ENCODE measurements at places on chromosomes 6 and 20.
A peak's percentile ranks its signal among the peaks of the same experiment; 100 is the strongest.

DNA sequence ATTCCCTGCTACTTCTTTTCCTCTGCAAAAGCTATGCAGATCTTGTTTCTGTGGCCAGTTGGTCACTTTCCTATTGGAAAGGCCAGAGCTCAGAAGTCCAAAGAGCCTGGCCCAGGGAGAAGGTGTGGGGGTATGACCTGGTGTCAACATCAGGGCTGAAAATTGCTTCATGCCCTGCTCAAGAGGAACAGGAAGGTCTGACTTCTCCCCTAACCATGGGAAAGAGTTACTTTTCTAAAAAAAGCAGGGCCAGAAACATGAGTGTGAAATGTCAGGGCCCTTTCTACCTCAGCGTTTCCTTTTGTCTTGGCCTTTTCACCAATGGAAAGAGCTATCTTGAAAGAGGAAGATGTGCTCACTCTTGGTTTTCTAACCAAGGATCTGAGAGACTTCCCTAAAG, 117.4 kb downstream of the MAFB start:
- DNase-seq = no peak

DNA sequence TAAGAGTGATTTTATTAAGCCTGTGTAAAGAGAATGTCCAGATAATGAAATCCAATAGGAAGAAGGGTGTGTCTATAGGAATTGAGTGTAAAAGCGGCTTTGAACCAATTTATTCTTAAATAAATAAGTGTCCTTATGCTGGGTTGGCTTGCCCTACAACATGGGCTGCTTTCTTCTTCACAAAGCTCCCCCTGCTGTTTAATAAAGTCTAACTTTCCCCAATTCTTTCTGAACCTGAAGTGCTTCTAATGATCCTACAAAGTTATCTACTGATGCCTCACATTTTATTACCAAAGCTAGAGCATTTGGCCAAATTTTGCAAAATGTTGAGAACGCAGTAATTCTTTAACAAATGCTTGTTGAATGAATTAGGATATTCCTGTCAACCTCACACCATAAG, 36.3 kb upstream of the SIRT5 start:
- no peak for DNase-seq

GRCh38 chr6:155197932-155198331, 65.9 kb upstream of the CLDN20 start:
- DNase-seq = no peak

GRCh38 chr6:88599571-88599970, 363.8 kb downstream of the RNGTT start:
- DNase-seq = no peak

GRCh38 chr6:129653746-129654145, 56.2 kb downstream of the ARHGAP18 start:
- DNase-seq = no peak

- DNase-seq = no peak
Observed at GRCh38 chr20:53148771-53149147, 176.6 kb downstream of the TSHZ2 start.

GRCh38 chr6:137217801-137218472, 1.2 kb downstream of the IFNGR1 start:
- no peak for DNase-seq

DNA sequence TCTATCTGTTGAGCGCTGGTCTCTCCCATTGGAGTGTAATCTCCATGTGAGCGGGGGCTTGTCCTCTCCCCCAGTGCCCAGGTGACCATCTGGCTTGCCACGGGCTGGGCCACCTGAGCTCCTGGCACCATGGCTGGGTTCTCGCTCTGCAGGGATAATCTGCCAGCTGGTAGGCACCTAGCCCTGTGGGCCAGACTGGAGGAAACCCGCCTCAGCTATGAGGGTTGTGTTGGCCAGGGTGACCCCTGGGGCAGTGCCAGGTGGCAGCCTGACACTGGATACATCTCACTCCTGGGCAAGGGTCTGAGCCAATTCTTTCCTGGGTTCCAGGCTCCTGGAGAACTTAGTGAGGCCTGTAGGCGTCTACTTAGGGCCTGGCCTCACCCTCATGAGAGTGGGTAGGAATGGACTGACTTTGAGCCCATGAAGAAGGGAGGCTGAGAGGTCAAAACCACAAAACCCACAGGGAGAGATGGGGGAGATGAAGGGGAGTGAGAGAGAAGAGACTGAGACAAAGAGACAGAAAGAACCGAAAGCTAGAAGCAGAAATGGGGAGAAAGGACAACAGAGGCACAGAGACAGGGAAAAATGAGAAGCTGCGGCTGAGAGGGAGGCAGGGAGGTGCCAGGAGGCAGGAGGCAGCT, 5.8 kb upstream of the SLC52A3 start:
- DNase-seq = no peak

GRCh38 chr6:138818496-138819194, 22.8 kb downstream of the ECT2L start:
- DNase-seq = no peak

DNA sequence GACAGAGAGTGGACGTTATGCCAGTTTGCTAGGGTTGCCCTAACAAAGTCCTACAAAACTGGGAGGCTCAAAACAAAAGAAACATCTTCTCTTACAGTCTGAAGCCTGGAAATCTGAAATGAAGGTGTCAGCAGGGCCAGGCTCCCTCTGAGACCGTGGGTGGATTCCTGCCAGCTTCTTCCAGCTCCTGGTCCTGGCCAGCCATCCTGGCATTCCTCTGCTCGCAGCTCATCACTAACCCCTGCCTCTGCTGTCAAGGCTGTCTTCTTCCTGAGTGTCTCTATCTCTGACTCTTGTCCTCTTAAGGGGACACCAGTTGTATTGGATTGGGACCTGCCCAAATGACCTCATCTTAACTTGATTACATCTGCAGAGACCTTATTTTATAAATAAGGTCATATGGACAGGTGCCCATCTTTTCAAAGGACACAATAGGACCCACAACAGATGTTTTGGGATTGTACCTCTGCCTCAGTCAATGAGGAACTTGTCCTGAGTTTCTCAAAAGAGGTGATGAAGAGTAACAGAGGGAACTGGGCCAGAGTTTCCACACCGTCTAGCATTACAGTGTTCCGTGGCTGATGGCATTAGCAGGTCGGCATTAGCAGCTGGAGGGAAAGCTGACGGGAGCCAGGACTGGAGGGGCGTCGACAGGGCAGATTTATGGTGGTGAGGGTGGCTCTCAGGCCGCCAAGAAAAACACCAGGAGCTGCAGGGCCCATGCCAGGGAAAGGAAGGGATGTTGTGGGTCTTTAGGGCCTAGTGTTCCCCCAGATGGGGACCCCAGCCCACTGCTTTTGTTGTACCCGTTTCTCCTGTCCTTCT, 157.3 kb downstream of the TBXT start:
- no peak for DNase-seq

- DNase-seq = no peak
Observed at GRCh38 chr6:105753207-105753606, 332.9 kb upstream of the PRDM1 start.

DNA sequence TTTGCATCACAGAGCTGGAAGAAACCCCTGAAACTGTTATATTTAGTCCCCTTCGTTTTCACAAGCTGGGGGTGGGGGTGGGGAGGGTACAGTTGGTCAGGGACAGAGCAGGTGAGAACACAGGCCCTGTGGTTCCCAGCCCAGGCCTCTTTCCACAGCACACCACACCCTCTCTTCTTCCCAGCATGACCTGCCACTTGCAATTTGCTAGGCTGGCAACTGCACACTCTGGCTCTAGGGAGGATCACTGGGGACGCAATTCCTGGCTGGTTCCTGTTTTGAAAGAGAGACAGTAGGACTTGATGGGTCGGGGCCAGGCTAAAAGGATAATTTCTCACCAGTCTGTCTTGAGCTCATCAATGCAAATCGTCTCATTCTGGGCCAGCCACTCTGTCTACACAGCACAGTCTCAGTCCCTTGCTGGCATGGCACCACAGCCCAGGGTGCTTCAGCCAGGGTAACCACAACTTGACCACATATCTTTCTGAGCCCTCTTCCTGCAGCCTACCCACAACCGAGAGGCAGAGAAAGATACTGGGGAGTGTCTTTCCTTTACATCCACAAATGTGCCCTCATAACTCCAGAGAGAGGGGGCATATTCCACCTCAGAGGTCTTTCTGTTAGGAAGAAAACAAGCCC, 41.7 kb upstream of the EMILIN3 start:
- no peak for DNase-seq

DNA sequence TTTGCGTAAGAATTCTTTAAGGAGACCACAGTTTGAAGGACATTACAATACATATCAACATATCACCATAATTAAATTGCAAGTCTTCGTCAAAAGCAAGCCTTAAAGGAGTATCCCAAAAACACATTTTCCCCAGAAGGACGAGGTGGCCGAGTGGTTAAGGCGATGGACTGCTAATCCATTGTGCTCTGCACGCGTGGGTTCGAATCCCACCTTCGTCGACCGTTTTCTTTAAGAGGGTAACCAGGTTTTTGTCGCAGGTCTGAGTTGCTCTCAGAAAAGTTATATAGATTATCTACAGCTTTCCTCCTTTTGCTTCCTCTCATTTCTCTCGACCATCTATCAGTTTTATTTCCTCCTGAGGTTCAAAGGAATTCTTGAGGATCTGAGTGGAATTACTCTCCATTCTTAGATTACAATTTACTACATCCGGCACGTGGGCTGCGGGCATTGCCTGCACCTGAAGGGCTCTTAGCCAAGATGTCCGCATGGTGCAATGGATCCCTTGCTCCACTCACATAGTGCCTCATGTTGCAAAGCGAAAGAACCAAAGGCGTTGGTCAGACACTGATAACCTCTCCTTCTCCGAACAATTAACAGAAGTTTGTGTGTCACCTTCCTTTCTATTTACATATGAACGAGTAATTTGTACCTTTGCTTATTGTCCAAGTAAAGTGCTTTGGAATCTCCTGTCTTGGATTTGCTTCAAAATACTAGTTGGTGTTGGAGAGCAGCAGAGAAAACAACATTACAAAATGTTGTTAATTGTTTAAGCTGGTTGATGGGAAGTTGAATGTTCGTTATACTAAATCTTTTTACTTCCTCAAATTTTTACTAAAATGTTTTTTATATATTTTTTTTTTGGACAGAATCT, 14.0 kb downstream of the POM121L2 start:
- DNase-seq = peak; percentile 82

- peak; percentile 78 for DNase-seq
Observed at GRCh38 chr6:138593124-138593877, 94.0 kb upstream of the NHSL1 start.

GRCh38 chr20:3446779-3447178, 24.0 kb upstream of the ATRN start:
- no peak for DNase-seq

GRCh38 chr6:6895929-6896328, 211.8 kb upstream of the RREB1 start:
- no peak for DNase-seq

GRCh38 chr6:38445336-38445735, 194.4 kb downstream of the BTBD9 start:
- no peak for DNase-seq

GRCh38 chr20:43765916-43766315, 39.1 kb upstream of the GTSF1L start:
- no peak for DNase-seq

GRCh38 chr20:34693414-34693813, 10.7 kb upstream of the TP53INP2 start:
- DNase-seq = no peak

- DNase-seq = no peak
Observed at GRCh38 chr6:27861861-27862260, 50.3 kb downstream of the OR2B2 start.

- no peak for DNase-seq
Observed at GRCh38 chr6:167555836-167556235, 230.9 kb downstream of the TTLL2 start.

DNA sequence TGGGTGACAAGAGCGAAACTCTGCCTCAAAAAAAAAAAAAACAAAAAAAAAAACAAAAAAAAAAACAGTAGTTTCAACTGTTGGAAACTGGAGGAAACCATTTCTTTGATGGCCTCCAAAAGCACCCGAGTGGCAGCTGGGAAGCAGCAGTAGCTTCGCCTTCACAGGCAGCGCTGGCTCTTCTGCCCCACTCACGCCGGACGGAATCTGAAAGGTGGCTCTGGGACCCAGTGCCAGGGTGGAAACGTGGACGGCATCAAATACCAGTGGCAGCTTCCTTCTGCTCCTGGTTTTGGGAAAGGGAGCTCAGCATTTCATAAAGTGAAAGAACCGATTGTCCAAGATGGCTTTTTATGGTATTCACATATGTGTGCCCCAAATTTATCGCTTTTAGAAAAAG, 159.4 kb downstream of the SMOC2 start:
- DNase-seq = no peak

- no peak for DNase-seq
Observed at GRCh38 chr6:46104209-46104608, 25.6 kb upstream of the ENPP4 start.

DNA sequence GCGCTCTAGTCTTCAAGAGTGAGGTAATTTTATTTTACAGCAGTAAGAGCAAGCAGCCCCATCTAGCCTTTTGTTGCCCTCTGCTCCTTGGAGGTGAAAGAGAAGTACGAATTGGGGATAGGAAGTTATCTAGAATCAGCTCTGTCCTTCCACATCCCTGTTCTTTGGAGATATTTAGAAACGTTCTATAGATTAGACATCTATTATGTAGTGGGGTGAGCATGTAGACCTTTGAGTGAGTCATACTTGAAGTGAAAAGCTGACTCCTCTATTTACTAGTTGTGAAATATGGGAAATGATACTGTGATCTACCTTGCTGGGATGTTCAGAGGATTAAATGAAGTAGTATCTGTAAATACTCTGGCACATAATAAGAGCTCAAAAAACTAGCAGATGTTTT, 36.0 kb upstream of the SLC35D3 start:
- DNase-seq = no peak

Data from Caki2 (cell line).